Caco-2 (cell line): ENCODE measurements at places on chromosomes 4 and X. TPM values are rescaled to one million over a fixed set of nuclear protein-coding genes. Genes with fewer than 3 reads are reported as not detected.

GRCh38 chr4:188341428-188341827, 202.2 kb downstream of the TRIML1 start:
- DNase-seq, result no peak

DNA sequence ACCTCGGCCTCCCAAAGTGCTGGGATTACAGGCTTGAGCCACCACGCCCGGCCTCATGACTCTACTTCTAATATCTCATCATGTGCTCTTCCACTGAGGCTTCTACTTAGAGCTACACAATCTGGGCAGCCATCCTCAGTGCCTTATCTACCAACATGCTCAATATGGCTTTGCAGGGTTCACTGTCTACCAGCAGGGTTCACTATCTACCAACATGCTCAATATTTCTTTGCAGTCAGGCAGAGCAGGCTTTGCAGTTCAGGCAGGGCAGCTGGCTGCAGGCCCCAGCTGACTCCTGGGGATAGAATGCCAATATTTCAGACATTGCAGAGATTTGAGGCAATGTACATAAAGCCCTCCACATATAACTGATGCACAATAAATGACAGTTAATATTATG, 47.5 kb downstream of the PKD2 start:
- peak; percentile 71 for DNase-seq

DNA sequence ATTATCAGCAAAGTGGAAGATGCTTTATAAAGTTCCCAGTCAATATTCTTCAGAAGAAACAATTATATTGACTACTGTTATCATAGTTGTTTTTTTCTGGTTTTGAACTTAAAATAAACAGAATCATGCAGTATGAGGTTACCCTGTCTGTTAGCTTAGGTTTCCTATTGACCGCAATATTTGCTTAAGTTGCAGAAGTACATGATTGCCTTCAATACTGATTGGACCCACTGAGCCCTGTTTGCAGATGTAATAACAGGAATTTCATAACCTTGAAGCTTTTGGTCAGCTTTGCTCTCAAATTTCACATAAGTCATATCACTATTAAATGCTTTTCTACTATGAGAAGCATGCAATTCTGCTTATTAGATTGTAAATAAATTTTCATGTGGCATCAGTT, 229.1 kb upstream of the FSTL5 start:
- no peak for DNase-seq

CITED1 gene
- 1.3 TPM in 2 replicates for total RNA-seq

- DNase-seq, result no peak
Measured at GRCh38 chr4:36326476-36327029, 45.1 kb downstream of the DTHD1 start.

DNA sequence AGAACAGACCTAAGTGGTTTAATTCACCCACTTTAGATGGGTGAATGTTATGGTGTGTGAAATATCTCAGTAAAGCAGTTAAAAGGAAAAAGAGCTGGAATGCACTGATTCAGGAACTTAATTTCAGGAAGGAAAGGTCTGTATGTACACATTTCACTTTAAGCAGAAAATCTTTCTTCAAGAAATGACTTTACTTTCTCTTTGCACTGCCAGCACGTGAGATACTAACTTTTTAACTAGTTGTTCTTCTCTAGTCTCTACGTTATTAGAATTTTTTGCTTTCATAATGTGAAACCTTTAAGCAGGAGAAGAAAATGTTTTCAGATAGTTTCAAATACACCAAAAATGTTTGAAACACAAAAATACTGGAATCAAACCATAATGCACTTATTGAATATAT, 18.8 kb downstream of the C4orf46 start:
- no peak for DNase-seq

DNA sequence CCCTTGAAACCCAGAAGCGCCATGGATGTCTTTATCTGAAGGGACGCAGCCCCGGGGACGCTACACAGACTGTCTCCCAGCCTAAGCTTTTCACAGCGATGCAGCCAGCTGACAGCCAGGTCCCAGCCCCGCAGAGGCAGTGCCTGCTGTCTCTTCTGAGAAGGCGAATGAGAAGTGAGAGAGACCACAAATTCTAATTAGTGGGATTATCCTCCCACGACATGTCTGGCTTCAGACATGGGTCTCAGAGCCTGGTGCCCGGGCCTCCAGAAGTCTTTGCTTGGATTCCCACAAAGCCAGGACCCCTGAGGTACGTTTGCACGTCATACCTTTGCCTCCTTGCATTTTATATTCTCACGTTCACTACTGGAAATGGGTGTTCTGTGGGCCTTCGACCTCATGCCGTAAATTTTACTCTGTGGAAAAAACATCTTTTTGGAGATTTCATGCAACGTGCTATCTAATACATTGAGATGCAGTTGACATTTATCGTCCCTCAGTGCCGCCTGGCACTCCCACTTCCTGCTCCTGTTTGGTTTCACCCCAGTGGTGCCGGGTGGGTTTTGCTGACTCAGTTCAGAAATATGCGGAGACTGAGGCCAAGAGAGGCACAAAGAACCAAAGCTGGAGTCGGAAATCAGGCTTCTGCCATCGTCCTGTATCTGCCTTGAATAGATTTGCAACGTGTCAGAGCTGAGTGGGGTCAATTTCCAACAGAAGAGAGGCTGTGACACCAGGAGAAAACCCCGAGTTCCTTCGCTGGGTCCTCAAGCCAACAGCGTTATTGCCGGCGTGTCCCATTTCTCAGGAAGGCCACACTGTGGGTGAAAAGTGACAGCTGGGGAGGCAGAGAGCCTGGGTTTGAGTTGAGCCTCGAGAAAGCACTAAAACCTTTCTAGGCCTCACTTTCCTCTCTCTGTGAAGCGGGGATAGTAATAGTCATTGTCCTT, 114.4 kb downstream of the STK32B start:
- DNase-seq, result no peak

GRCh38 chr4:176034499-176034898, 31.1 kb upstream of the WDR17 start:
- no peak for DNase-seq

CXCL9 gene
- not detected in 2 replicates for total RNA-seq

GRCh38 chrX:43333543-43333942, 322.6 kb upstream of the MAOA start:
- DNase-seq, result no peak
